RPMI7951 (cell line): ENCODE measurements at places on chromosomes 3 and 15. TPM values are rescaled to one million over a fixed set of nuclear protein-coding genes. Genes with fewer than 3 reads are reported as not detected.

KNG1 gene
- not detected in 2 replicates for total RNA-seq

C3orf33 gene
- total RNA-seq: 0.68 and 1.3 TPM in 2 replicates

IL17RD gene
- total RNA-seq: 8.8 and 18.7 TPM in 2 replicates

CHST2 gene
- total RNA-seq: 15.7 and 20.7 TPM in 2 replicates

- DNase-seq: peak; percentile 17
These were observed 1.9 kb downstream of the RHO start for GRCh38 chr3:129530251-129530791.

DNA sequence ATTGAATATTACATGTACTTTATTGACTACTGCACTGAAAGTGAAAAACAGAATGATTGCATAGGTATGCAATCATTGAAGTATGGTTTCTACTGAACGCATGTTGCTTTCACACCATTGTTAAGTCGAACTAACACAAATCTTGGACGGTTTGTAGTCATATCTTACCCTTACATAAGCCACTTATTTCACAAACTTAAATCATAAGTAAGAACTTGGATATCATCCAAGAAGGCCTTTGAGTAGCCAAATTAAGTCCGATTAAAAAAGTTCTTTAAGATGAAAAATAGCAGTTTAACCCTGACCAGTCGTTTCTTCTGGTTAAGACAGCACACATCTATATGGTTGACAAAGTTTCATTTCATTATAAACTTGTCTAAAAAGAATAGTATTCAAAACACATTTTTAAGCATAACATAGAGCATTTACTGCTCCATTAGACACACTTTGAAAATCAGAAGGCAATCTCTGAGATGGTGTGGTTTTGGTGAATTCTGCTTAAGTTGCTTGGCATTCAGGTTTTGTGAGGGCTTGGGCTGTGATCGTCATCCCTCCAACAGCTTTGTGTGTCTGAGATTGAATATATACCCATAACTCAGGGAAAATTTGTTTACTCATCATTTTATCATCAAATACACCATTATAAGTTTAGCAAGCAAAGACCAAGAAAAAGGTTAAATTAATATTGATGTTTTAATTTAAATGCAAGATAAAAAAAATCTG lies 92.2 kb downstream of the NFKBIZ start:
- DNase-seq: peak; percentile 49

DNA sequence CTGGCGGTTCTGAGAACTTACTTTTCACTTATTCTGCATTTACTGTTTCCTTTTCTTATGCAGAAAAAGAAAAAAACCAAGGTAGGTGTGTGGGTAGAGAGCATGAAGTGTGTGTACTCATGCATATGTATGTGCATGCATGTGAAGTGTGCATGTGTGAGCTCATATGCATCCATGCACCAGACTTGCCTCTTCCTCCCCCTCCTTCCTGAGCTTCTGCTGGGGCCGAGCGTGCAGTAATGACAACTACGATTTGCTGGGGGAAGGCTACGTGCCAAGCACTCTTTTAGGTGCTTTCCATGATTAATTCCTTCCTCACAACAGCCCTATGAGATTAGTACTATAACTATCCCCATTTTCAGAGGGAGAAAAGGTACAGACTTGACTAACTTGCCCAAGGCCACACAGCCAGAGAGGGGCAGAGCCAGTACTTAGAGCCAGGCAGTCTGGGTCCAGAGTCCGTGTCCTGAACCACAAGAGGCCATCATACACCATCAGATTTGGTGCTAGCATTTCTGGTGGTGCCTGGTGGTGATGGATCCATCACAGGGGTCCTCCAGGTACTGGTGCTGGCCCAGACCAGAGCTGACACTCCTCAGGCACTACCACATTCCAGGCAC lies 46.7 kb downstream of the CAPN3 start:
- no peak for DNase-seq

DNA sequence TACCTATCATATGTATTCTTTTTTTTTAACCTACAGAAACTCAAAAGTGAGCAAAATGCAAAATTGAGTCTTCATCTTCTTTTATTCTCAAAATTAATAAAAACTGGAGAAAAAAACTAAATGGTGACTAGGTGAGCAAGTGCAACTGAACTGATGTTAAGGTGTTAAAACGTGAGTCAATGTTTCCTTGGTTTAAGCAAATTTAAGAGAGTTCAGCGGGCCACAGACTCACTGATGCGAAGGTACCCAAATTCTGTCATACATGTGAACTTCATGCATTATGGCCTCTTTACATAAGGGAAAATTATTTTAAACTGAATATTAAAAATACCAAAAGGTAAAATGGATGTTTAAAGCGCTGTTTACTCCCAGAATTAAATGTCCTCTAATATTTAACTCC lies 206.6 kb downstream of the FOXP1 start:
- no peak for DNase-seq

GRCh38 chr3:78255403-78255802 lies 1215.5 kb downstream of the ROBO2 start:
- peak; percentile 28 for DNase-seq

GRCh38 chr15:83992324-83993031 lies 243.1 kb upstream of the GOLGA6L4 start:
- DNase-seq: no peak

GRCh38 chr3:97970156-97970555 lies 2.1 kb downstream of the RIOX2 start:
- DNase-seq: no peak

GRCh38 chr3:14861446-14862302 lies 42.9 kb downstream of the FGD5 start:
- DNase-seq: no peak

GRCh38 chr3:123389628-123389918 lies 59.3 kb downstream of the ADCY5 start:
- no peak for DNase-seq

DNA sequence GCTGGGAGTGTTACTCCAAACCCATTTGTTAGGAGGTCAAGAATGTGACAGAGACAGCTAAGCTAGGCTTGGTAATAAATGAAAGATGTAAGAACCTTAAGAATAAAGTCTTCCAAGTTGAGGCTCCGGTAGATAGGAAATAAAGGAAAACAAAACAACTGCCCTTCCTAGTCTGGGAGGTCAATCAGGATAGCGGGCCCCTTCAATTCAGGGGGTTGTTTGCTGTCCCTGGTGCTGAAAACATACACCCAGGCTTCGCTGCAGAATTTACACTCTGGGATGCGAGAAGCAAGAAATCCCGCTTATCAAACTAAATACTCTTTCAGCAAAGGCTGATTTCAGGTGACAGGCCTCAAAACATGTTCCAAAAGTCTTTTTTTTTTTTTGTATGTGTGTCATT lies 393.4 kb downstream of the NTRK3 start:
- DNase-seq: peak; percentile 44

DNA sequence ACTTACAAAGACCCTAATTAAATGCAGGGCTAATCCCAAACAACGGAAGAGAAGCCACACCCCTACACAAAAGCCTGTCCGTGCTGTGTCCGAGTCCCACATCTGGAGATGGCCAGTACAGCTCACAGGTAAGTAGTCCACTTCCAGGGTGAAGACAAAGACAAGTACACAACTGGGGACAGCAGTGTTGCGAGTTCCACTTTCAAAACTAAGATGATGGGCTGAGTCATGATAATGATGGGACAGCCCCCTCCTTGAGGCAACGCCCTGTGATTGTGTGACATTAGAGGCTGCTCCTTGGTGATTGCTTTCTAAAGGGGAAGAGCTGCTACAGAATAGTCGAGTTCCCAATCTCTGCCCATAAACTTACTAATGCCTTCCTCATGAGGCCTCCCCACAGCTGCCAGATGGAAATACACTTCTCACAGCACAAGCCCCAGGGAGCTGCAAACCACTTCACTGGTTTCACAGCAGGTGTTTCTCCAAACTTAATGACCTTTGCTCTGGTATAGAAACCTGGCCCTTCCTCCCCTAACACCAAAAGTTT lies 27.6 kb downstream of the RFT1 start:
- DNase-seq: peak; percentile 25

DNA sequence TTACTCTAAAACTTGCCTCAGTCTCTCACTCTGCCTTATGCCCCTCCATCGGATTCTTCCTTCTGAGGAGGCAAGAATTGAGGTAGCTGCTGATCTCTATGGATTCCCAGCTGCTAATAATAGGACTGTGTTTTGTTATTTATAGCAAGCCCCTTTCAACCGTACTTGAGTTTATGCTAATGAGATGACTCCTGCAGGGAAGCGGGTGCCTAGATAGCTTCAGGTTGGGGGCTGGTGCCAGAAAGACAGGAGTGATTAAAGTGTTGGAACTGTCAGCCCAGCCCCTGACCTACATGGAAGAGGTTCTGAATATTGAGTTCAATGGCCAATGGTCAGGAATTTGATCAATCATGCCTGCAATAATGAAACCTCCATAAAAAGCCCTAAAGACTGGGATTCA lies 21.8 kb upstream of the LIMD1 start:
- DNase-seq: no peak

GRCh38 chr3:173618703-173619102 lies 221.2 kb downstream of the NLGN1 start:
- no peak for DNase-seq

GRCh38 chr3:111784001-111784400 lies 75.1 kb upstream of the PHLDB2 start:
- no peak for DNase-seq

DNA sequence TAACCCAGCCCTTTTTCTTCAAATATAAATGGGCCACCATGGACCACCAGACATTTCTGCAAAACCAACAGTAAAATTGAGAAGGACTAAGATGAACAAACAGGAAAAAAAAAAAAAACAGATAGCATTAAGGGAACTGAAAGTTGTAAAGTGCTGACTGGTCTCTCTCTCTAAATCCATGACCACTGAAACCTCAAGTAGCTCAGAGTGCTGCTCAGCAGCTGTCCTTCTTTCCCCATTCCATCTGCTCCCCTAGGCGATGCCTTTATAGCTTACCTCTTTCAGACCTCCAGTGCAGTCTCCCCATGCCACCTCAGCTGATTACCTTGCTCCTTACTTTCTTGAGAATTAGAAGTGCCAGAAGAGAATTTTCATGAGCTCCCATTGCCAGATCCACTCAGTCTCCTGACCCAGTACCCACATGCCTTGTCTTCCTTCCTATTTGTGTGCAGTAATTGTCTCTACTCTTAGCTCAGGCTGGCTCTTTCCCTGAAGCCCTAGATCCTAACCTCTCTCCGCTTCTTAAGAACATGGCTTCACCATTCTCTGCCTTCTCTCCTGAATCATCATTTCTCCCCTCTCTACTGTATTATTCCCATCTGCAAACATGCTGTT lies 23.9 kb upstream of the XIRP1 start:
- DNase-seq: peak; percentile 13

- DNase-seq: peak; percentile 74
These were observed 7.5 kb downstream of the CMSS1 start for GRCh38 chr3:99825004-99825640.
